Non-pigmented ciliary epithelial cell (primary cell): ENCODE measurements at places on chromosomes 2 and 18.
A peak's percentile ranks its signal among the peaks of the same experiment; 100 is the strongest.

DNA sequence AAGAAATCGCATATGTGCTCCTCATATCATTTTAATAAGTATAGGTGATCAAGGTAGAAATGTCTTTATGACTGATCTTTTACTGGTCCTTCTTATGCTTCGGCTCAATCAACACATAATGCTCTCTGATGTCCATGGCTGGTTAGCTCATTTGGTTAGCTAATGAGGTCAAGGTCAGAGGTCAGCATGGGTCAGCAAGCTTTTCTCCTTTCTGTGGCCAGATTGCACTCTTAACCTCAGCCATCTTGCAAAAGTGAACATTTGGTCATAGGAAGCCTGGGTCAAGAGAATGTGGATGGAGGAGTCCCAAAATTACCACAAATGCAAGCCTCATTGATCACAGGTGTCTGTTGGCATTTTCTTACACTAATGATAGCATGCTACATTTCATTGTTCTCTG is 35.4 kb upstream of the DARS1 start:
- no peak for DNase-seq

DNA sequence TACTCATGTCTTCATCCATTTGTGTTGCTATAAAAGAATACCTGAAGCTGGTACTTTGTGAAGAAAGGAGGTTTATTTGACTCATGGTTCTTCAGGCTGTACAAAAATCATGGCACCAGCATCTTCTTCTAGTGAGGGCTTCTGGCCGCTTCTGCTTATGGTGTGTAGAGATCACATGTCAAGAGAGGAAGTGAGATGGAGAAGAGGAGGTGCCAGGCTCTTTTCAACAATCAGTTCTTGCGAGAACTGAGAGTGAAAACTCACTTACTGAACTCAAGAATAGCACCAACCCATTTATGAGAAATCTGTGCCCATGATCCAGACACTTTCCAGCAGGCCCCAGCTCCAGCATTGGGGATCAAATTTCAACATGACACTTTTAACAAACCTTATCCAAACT is 30.0 kb upstream of the BARD1 start:
- no peak for DNase-seq

GRCh38 chr2:104976603-104977120 is 61.2 kb upstream of the MRPS9 start:
- DNase-seq = no peak

DNA sequence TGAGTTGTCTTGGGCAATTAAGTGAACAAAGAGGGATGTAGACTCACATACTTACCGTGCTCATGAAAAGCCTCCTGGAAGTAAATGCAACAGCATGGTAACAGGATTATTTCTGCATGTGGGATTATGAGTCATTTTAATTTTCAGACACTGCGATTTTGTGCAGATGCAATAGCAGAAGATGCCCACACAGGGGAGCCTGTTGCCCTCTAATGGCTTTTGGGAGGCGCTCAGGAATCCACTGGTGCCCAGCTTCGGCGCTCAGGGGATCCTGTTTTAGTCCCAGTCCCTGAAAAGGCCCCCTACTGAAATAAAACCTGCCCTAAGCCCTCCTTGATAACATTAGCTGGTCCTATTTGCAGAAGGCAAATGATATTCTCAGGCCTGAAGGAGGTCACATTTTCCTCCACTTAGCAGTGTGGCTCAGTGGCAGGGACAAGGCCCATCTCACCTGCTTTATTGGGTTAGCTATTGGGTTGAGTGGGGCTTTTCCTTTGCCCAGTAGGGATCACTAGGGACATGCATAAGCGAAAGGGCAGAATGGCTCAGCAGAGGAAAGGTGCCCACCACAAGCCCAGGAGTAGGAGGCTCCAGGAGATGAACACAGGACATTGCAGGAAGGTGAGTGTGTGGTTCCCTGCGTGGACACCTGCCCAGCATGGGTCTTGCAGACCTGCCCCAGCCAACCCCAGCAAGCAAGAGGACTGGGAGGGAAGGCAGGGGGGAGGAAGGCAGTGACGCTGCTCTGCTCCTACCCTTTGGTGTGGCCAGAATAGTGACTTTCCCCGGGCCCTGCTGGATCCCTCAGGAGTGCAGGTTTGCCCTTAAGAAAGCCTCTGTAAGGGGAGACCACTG is 26.5 kb upstream of the KCNS3 start:
- DNase-seq = peak; percentile 34

- no peak for DNase-seq
These were observed 5.6 kb downstream of the YPEL5 start for GRCh38 chr2:30152385-30152784.

DNA sequence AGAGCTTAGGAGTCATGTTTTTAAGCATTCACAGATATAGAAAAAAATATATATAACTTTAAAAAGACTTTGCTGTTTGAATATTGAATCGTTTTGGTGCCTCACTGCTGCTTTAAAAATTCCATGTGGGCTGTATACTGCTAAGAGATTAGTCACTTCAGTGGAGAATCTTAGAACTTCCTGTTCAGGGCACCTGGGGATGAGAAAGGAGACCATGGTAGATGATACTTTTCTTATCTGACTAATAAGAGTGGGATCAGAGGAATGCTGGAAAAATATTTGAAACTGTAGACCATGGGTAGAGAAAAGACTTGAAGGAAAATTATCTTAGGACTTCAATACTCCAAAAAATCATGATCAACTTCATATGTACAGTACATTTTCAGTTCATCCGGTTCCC is 442.2 kb upstream of the SETBP1 start:
- DNase-seq = no peak

DNA sequence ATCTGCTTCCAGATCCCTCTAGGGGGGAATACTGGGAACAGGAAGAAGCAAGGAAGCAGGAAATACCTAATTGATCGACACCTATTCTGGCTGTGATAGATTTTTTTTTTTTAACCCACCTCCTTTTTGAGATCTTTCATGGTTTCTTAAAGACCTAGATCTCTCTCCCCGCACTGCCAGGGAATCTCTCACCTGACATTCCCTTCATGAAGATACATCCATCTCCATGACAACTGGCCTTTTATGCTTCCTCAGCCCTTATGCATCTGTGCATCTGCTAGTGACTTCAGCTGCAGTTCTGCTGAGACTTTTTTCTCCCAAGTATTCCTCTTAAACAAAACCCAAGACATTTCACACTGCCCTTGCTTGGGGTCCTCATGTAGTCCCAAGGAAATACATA is 21.1 kb upstream of the CPO start:
- no peak for DNase-seq

DNA sequence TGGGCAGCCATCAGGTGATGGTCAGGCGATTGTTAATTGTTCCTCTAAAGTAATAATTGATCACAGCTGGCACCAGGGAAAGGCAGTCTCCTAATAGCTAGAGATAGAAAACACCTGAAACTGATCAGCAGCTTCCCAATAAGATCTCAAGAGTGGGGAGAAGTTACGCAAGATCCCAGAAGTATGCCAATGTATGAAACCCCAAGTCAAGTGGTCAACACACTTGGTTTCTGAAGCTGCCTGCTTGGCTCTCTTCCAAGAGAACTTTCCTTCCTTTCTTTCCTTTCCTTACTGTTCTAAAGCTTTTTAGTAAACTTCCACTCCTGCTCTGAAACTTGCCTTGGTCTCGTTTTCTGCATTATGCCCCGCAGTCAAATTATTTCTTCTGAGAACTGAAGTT is 201.6 kb upstream of the SKOR2 start:
- DNase-seq = no peak

GRCh38 chr18:64402636-64403035 is 253.7 kb upstream of the LINC00305 start:
- DNase-seq = no peak
